ENCODE measurements at places on chromosomes 11 and 22.

GRCh38 chr11:111305162-111305802, 6.9 kb downstream of the POU2AF3 start:
- DNase-seq = no peak

DNA sequence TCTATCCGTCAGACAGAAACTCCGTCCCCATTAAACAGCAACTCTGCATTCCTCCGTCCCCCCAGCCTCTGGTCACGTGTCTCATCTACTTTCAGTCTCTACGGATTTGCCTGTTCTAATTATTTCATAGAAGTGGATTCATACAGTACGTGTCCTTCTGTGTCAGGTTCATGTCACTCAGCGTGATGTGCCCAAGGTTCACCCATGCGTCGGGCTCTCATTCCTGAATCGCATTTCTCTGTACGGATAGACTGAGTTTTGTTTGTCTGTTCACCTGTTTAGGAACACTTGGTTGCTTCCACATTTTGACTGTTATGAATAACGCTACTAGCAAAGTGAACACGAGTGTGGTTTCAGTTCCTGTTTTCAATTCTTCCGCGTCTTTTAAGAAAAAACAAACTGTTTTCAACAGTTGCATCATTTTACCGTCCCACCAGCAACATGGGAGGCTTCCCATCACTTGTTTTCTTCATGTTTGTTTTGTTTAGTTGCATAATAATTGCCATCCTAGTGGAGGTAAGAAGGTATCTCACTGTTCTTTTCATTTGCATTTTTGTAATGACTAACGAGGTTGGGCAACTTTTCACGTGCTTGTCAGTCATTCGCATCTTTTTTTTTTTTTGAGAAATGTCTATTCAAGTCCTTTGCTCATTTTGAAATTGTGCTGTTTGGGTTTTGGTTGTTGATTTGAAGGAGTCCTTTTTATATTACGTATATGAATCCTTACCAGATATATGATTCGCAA, 8.9 kb upstream of the NLRP6 start:
- no peak for DNase-seq

GRCh38 chr11:10669258-10670033, 24.1 kb downstream of the IRAG1 start:
- no peak for DNase-seq

DNA sequence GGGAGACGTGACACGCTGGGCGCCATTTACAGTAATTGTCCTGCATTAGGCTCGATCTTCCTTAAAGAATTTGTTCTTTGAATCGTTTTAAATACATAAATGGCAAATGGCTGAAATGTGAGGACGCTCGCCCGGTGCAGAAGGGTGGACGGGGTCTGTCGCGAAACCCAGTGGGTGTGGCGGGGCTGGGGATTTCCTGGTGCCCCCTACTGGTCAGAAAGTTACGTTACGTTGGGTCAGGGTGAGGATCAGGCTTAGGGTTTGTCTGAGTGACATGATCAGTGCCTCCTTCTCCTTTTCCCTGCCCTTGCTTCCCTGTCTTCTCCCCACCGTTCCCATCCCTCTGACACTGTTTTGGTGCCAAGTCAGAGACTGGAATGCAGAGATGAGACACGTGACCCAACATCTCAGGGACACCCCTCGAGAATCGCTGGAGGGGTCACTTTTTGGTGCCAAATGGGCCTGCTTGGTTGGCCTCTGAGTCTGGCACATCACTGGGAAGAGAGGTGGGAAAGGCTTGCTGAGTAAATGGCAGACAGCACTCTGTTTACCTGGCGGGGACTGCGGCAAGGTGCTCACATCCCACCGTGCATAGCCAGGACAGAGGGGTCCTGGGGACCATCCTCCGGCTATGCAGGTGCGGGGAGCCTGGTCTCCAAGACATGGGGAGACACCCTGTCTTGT, 1107.6 kb downstream of the BRD1 start:
- no peak for DNase-seq

DNA sequence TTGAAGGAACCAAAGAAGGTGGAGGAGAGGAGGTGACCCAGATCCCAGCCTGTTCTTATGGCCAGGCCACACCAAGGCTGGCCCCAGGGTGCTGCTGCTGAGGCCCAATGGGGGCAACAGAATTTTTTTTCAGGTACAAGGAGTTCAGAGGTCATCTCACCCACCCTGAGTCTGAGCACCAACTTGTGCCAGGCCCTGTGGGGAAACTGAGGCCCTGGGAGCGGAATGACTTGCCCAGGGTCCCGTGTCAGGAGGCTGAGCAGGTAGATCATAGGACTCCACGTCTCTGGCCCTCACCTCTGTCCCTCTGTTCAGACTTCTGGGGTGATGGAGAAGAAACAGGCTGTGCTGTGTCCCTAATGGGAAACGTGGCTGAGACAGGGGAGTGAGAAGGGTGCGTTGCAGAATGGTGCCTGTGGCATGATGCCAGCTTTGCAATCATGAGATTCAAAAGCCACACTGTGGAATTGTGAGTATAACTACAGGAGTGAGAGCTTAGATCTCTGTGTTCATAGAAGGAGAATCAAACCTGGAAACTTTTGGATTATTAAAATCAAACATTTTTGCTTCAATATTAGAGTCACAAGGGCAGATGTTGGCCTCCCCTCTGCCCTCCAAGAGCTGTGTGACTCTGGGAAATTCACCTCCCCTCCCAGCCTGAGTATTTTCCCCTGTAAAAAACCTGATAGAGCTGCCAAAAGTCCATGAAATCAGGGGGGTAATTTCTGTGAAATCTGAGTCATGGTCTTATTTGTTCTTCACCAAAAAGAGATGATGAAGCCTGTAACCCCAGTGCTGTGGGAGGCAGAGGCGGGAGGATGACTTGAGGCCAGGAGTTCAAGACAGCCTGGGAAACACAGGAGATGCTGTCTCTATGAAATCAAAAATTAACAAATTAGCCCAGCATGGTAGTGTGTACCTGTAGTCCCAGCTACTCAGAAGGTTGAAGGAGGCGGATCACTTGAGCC, 874 bp downstream of the APOL1 start:
- DNase-seq = no peak

DNA sequence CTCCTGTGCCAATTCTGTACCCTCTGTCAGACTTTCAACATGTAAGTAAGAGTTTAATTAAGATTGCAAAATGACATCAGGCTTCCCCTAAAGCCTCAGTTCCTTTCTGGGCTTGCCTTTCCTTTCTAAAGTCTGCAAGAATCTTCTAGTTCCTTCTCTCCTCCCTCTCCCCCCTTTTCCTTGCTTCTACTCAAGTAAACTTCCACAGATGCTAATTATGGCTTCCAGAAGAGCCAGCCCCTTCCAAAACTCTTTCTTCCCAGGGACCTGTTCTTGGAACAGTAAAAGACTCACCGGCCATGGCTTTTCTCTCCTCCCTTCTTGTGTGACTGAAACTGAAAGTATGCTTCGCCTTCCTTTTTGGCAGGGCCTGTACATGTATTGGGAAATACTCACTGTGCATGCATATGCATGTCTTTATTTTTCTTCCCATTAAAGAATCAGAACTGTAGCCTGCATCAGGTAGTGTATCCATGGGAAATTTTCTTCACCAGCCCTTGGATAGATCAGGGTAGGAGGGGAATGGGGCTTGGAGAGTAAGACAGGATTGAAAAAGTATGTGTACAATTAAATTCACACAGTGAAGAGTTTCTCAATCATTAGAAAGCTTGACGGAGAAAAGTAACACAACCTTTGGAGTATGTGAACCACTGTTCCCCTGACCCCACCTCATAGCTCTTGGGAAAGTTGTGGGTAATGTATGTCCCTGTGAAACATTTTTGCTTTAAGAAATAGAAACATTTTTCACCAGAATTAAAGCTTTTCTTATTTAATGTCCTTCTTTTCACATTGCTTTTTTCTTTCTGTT, at the start of gene CASP1:
Gene CASP1 (minus strand): TSS at position 332 of the 808 bp plus-strand sequence. CDS start 31 bp downstream, at position 301.
- peak; percentile 9 for DNase-seq

- peak; percentile 52 for DNase-seq
Observed at GRCh38 chr11:129061492-129062230, 119.0 kb upstream of the TP53AIP1 start.

- DNase-seq = no peak
Observed at GRCh38 chr11:40306938-40307548, 1152.4 kb downstream of the LRRC4C start.

GRCh38 chr22:46486996-46487717, 50.3 kb downstream of the CELSR1 start:
- no peak for DNase-seq

DNA sequence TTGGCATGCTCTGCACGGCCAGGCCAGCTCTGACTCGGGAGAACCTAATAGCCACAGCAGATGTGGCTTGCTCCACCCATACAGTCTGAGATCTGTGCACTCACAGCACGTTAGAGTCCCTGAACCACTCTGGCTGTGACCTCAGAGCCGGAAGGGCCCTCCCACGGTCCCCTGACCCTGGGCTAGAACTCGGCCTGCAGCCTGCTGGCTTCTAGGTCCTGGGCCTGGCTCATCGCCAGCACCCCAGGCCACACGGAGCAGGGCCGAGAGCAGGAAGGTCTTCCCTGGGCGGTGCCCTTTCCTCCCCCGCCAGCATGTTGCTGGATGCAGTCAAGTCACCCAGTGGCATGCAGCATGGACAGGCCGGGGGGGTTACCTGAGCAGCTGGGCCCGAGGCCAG, 35.3 kb upstream of the TTLL12 start:
- DNase-seq = no peak

GRCh38 chr11:104055596-104055995, 19.2 kb downstream of the DDI1 start:
- no peak for DNase-seq

DNA sequence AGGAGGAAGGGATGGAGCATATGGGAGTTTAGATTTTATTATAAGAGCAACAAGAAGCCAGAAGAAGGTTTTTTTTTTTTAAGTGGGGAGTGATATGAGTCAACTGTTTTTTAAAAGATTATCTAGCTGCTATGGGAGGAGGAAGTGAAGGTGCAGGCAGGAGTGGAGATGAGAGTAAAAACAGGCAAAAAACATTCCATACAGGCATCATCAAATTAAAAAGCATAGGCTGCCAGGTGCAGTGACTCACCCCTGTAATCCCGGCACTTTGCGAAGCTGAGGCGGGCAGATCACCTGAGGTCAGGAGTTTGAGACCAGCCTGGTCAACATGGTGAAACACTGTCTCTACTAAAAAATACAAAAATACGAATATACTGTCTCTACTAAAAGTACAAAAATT, 368.4 kb upstream of the MTNR1B start:
- no peak for DNase-seq

DNA sequence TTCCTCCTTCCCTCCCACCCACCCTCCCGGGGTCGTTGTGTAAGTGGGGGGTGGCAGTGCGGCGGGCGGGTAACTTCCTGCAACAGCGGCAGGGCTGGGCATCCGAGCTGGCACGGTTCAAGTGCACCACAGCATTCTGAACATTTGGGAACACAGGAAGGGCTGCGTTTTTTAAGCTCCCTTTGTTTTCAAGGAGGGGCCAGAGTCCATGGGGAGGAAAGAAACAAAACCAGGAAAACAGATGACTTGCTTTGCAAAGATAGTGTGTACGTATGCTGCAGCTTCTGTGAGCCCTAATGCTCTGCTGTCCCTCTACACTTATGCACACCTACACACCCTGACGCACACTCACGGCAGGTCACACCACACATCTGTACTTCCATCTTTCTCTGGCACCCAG, 152.5 kb downstream of the FBXO7 start:
- DNase-seq = no peak

GRCh38 chr11:65315204-65315865, 669 bp downstream of the CDC42EP2 start:
- peak; percentile 93 for DNase-seq

DNA sequence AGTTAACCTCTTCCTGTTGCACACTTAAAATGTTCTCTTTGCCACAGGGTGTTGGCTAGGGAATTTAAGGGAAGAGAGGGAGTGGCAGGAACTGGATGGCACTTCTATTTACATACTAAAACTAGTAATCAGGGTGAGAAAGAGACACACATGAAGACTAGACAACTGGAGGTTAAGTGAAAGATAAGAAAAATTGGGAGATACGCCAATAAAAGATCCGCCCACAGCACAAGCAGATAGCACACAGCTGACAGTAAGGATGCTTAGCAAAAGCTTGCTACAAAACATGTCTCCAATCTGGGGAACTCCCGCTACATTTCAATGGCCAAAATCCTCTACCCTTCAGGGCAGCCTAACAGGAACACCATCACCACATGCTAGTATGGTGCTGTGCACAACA, 12.8 kb downstream of the CPSF7 start:
- DNase-seq = no peak

DNA sequence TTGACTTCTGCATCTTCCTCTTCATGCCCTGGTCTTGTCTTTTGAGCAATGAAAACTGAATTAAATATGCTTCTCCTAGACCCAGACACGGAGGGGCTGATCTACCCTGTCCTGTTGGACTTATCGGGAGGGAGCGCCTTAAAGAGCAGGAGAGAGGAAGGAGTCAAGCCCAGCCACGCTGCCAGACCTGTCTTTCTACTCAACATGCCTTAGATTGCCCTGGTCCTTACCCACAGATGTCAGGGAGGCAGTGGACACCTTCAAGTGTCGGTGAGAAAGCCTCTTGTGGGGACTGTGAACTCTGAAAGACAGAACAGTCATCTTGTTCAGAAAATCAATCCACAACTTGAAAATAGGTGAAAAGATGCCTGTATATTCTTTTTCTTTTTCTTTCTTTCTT, 61.8 kb downstream of the IRAG1 start:
- no peak for DNase-seq

DNA sequence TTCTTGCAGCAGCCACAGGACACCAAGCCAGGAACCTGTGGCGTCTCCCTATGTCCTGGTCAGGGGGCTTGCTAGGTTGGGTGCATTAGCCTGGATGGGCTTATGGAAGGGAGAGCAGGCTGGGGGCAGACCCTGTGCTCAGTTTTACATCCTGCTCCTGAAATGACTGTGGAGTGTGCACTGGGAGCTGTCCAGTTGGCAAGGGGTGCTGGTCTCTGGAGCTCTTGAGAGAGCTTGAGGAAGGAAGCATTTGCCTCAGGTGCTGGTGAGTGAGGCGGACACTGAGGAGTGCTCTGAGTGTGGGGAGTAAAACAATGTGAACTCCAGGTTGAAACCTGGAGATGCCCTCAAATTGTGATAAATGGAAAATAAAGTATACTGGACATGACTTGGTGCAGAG, 3.4 kb downstream of the SCGB1D4 start:
- peak; percentile 27 for DNase-seq

GRCh38 chr22:36221799-36222751, 17.3 kb downstream of the APOL2 start:
- peak; percentile 70 for DNase-seq

GRCh38 chr11:46361283-46362155, 14.3 kb downstream of the DGKZ start:
- no peak for DNase-seq

DNA sequence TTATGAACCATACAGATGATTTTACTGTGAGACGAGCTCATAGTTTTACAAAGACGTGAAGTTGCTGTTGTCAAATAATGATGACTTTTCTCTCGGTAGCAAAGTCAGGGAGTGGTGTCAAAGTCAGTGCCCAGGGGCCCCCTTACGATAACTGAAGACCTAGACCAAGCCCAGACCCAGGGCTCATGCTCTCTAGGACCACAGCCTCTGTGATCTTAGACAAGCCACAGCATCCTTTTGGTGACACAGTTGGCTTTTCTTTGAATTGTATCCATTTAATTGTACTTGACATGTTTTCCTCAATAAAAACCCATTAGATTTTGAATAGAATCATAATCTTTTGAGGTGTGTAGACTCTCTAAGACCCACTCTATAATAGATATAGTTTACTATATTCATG, 17.9 kb upstream of the POGLUT3 start:
- DNase-seq = no peak

- no peak for DNase-seq
Observed at GRCh38 chr11:113729456-113729855, 23.3 kb upstream of the TMPRSS5 start.
